ENCODE measurements at places on chromosomes 12 and 14.

DNA sequence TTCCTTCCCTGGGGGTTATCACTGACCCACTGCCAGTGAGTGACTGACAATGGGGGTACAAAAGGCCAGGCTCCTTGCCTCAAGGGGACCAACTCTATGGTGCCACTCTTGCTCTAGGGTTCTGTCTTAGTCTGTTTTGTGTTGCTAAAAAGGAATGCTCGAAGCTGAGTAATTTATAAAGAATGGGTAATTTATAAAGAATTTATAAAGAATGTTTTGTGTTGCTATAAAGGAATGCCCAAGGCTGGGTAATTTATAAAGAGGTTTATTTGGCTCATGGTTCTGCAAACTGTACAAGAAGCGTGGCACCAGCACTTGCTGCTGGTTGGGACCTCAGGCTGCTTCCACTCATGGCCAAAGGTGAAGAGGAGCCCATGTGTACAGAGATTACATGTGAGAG is 15.8 kb upstream of the RASSF8 start:
- DNase-seq, result no peak

GRCh38 chr14:74144789-74145188 is 60.0 kb downstream of the LIN52 start:
- no peak for DNase-seq

- DNase-seq, result peak; percentile 42
Observed at GRCh38 chr12:14239350-14239934, 126.0 kb upstream of the ATF7IP start.

DNA sequence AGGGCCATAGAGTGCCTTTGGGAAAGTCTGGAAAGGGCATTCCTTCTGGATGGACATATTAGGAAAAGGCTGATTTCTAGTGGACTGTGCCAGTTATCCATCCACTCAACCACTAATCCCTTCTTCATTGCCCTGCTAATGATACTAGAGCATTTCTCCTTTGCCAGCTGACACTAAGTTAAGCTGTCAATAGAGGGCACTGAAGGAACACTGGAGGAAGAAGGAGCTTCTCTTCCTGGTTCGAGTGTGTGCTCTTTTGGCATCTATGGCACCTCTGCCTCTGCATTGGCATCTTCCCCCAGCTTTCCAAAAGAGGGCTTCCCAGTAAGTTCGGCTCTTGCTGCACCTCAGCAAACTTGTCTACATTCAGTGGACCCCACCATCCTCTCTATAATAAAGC is 165.4 kb downstream of the DERA start:
- DNase-seq, result peak; percentile 23

GRCh38 chr14:23028799-23029198 is 5.9 kb downstream of the PSMB5 start:
- no peak for DNase-seq

GRCh38 chr12:10668526-10668925 is 5.3 kb downstream of the STYK1 start:
- DNase-seq, result no peak

DNA sequence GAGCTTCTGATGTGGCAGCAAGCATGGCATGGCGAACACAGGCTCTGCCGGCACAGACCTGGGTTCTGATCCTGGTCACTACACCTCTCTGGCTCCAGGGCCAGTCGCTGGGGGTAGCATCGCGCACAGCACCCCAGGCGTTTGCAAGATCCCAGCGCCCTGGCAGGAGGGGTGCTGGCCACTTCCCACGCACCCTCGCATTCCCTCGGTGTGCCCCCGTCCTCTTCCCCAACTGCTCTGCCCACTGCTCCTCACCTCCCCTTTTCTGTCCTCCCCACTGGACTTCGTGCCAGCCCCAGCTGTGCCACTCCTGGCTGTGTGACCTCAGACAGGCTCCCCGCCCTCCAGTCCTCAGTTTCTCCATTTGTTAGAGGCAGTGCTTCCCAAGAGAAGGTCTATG is 2.8 kb downstream of the CDK2AP1 start:
- DNase-seq, result no peak

DNA sequence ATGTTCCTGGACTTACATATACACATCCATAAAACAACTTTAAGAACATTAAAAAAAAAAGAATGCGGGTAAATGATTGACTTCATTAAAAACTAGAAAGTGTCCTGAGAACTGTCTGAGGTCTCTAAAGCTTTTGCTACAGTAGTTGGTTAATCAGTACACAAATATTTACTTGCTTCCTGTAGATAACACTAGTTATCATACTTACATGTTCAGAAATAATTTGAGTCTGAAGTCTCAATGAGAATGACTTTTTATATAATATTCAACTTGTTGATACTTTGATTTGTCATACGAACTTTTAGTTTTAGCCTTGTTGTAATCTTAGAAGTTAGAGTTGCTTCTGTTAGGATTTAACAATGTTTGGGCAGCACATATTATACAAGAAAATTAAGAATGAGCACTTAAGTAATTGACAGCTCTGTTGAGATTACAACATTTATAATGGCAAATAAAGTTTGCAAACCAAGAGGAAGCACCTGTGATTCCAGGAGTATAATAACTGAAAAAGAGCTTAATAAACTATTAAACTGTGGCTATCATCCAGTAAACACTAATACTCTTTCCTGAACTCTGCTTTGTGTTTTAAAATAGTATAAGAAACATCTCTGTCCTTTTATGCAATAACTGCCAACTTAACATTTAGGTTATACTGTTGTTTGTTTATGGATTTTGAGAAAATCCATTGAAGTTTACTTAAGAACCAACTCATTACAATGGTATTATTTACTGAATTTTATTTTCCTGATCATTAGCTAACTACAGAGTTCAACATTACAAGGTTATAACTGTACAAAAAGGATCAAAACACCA is 131.7 kb downstream of the MIPOL1 start:
- DNase-seq, result no peak

- no peak for DNase-seq
Observed at GRCh38 chr12:71029302-71029701, 108.8 kb upstream of the PTPRR start.

GRCh38 chr12:75478116-75478794 is 2.3 kb upstream of the GLIPR1 start:
- DNase-seq, result peak; percentile 30
